ENCODE measurements at places on chromosomes 7 and 10. TPM values are rescaled to one million over a fixed set of nuclear protein-coding genes. Genes with fewer than 3 reads are reported as not detected.

Gene BTRC
- 17.5 TPM for total RNA-seq

- no peak for DNase-seq
These were observed 207.2 kb downstream of the ZNF365 start for GRCh38 chr10:62581351-62581750.

DNA sequence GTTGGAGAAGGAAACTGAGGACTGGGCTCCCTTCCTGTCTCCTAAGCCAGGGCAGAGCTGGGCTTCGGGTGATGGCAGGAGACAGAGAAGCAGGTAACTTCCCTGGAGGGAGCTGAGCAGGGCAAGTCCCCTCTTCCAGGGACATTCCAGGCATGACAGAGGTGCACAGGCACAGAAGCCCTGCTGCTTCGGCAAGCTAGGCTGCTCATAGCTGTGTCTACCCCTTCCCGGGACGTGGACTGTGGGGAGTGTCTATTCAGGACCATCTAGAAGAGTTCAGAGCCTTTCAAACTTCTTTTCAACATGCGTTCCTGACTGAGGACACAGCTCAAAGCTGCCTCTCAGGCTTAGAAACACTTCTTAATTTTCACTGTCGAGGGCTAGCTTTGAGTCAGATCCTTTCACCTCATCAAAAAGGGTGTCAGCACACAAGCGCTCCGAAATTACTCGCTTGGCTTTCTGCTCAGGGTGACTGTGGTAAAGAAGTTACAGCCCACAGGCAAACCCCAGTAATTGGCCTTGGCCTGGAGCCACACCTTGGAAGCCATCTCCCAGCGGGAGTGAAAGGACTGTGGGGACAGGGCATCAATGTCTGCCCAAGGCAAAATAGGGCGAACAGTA, 63.7 kb upstream of the STEAP1B start:
- DNase-seq = peak; percentile 30

DNA sequence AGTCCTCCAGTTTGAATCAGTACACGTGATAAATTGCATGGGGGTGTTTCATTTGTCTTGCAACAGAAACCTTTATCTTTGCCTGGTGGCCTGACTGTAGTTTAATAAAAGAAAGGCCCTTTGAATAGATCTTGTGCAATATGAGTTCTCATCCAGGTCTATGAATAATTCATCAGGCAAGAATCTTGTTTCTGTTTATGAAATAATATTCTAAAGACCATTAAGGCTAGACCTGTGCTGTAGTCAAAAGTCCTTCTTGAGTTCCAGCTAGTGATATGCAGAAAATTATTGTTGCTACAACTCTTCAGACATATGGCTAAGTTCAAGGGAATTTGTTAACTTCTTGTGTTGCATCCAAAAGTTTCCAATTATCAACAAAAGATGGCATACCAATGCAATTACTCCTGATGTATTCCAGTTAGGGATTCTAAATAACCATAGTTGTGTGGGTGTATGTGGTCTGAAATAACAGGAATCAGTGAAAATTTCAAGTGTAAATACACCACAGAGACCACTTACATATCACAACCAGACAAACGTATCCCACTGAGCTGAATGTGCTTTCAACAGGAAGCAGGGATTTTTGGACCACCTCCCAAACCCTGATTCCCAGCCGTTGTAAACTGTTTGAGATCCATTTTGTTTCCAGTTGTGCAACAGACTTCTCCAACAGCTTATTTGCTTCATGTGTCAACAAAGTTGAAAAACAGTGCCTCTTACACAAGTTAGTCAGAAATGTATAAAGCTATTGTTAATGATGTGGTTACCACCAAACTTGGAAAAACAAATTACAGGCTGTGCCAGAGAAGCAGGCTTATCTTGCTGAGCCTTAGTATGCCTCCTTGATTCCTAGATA, 54.7 kb upstream of the BICC1 start:
- DNase-seq = no peak

- peak; percentile 90 for DNase-seq
These were observed 1.8 kb downstream of the RP9 start for GRCh38 chr7:33107136-33108066.

Gene CRHR2
- total RNA-seq = 0.23 TPM

- no peak for DNase-seq
These were observed 163.5 kb upstream of the ZMIZ1 start for GRCh38 chr10:78905015-78905956.

DNA sequence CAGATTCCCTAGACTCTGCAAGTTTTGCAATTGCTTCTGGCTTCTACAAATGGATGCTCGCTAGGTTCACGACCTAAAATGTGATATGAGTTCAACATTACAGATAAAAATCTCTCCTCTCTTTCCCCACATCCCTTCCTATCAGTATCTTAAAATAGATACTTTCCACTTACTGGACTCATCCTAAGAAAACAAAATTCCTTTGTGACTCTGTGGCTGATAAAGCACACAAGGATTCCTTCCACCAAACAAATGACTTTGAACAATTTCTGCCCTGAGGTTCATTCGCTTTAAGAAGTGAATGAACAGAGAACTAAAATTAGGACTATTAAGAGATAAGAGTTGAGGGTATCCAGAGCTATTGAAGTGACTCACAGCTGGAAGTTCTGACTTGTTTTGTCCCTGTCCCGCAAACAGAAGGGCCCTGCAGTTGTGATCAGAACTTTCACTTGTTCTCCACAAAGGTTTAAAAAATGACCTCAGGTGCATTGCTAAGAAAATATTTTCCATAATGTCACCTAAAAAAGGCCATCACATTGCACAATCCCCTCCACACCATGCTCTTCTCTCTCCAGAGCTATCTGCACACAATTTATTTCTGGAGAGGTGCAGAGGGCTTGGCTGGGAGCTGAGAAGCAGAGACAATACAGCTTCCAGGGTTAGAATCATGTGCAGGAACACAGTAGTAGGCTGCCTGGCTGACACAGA, 96.1 kb downstream of the PIP4K2A start:
- no peak for DNase-seq

DNA sequence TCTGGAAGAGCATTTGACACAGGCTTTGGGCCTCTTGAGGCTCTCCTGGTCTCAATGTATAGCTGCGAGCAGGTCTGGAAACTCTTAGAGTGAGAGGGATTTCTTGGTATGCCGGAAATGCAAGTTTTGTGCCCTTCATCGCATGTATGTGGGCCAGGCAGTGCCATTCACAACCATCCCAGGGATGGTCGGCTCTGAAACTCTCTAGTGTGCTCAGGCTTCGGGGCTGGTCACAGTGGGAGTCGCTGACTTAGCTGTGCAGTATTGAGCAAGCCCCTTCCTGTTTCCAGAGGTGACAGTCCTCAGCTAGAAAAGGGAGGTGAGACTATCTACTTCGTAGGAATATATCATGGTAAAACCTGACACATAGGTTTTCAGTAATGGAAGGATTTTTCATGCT, 2.0 kb upstream of the AOAH start:
- DNase-seq = no peak

GRCh38 chr10:113475381-113475807, 77.5 kb upstream of the HABP2 start:
- no peak for DNase-seq

DNA sequence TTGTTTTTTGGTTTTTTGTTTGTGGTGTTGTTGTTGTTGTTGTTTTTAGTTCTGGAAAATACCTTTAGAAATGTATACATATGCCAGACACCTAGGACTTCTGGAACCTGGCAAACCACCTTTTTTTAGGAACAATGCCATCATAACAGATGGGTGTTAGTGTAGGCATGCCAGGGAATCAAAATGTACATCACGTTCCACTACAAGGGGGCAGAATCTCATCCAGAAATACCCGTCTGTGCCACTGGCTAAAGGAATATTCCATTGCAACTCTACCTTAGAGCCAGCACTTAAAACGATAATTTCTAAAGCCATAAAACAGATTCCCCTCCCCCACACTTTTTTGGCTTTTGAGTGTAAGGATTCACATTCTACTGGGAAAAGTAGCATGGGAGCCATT, 239.8 kb downstream of the ETV1 start:
- DNase-seq = no peak

Gene C7orf57
- total RNA-seq = 0.42 TPM

- no peak for DNase-seq
These were observed 45.8 kb downstream of the NRF1 start for GRCh38 chr7:129657363-129657762.

Gene TCAF2
- total RNA-seq = 0.28 TPM

GRCh38 chr10:128296253-128297007, 170.2 kb upstream of the MKI67 start:
- no peak for DNase-seq

DNA sequence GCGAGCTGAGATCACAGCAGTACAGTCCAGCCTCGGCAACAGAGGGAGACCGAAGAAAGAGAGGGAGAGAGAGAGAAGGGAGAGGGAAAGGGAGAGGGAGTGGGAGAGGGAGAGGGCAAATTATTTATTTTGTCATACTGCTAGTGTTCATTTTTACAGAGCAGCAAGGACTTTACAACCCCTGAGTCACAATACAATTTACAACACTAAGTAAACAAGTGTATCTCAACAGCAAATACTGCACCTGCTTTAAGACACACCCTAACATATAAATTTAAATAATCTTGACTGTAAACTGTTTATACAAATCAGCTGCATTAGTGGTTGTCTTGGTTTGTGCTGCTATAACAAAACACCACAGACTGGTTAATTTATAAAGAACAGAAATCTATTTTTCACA, 27.2 kb downstream of the HTR5A start:
- DNase-seq = no peak

DNA sequence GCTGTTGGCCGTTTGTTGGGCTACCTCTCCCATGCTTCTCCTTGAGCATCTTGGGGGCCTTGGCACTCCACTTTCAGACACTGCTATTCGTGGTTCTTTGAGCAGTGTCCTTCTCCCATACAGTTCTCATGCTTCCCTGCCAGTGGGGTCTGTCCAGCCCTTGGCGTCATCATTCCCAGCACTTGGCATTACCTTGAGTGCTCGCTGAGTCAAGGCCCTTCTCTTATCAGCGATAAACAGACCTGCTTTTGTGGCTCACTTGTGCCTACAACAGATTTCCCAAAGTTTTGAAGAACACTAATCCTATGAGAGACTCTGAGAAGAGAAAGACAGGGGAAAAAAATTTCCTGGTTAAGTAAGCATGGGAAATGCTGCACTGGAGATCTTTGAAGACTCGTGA, 85.3 kb downstream of the NOC3L start:
- DNase-seq = no peak

DNA sequence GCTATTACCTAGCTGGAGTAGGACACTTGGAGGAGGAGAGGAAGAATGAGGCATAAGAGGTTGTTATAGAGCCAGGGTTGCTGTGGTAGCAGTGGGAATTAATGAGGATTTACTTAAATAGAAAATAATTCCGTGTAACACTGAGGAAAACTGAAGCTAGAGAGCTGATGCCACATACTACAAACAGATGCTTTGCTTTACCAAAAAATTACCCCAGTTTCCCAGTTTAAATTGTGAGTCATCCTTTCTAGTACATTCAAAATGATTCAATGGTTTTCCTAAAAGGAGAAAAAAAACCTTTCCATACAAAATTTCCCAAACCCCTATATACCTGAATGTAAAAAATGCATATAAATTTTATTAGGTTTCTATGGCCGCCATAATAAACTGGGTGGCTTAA, 58.3 kb downstream of the ZNF518A start:
- no peak for DNase-seq

Gene MACROH2A2
- 17.6 TPM for total RNA-seq

Gene HYAL4
- not detected for total RNA-seq

Gene RAPGEF5
- 13.1 TPM for total RNA-seq

Gene ELMO1
- 24.9 TPM for total RNA-seq

All from GM23338 (cell line).